ENCODE measurements at places on chromosomes 16 and 17.

GRCh38 chr17:16415031-16415924, at the start of gene TRPV2:
Gene TRPV2, plus strand, starts transcription at chr17:16415571. Its CDS starts 2,098 bp downstream, at chr17:16417669.
- DNase-seq = peak; percentile 22

DNA sequence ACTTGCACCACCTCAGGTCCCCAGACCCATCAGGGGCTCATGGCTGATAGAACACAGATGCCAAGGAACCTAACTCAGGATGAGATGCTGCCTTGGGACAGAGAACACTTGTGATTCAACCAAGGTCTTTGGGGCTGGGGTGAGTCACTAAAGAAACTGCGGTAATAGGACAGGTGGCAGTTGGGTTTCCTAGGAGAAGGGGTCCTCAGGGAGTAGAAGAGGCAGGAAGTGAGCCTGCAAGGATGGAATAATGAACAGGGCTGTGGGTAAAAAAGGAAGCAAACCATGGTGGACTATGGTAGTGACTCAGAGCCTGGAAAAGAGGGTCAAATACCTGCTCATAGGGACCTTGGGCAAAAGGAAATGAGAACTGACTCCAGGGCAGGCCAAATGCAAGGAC, 6.5 kb upstream of the PNPO start:
- no peak for DNase-seq

DNA sequence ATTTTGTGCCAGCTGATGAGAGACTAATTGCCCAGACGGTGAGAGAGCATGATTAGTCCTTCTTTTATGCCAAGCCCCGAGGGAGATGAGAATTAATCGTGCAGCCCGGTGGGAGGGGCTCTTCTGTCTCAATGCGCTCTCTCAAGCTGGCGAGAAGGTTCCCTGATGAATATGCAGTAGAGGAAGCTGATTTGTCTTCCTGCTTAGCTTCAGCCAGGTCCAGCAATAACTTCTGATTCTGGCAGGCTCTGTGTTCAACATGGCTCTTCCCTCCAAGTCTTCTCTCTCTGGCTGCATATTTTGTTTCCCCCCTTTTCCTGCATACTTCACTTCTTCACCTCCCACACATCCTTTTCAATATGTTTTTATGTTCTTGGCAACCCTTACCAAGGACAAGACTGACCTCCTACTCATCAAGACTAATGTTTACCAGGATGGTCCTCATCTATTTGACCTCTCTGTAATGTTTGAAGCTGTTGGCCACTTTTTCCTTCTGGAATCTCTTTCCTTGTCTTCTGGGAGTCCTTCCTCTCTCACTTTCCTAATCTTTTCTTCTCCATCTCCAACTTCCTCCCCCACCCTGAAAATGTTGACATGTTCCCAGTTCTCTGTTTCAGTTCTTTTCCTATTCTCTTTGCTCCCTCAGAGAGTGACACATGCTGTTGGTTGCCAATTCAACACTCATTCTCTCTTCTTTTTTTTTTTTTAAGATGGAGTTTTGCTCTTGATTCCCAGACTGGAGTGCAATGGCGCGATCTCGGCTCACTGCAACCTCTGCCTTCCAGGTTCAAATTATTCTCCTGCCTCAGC, 33.1 kb downstream of the ARL4D start:
- no peak for DNase-seq

- no peak for DNase-seq
Observed at GRCh38 chr16:48907906-48908634, 298.1 kb upstream of the N4BP1 start.

- no peak for DNase-seq
Observed at GRCh38 chr16:4218202-4218601, 23.7 kb downstream of the SRL start.

GRCh38 chr17:68509141-68510057, 2.8 kb upstream of the PRKAR1A start:
- DNase-seq = no peak

DNA sequence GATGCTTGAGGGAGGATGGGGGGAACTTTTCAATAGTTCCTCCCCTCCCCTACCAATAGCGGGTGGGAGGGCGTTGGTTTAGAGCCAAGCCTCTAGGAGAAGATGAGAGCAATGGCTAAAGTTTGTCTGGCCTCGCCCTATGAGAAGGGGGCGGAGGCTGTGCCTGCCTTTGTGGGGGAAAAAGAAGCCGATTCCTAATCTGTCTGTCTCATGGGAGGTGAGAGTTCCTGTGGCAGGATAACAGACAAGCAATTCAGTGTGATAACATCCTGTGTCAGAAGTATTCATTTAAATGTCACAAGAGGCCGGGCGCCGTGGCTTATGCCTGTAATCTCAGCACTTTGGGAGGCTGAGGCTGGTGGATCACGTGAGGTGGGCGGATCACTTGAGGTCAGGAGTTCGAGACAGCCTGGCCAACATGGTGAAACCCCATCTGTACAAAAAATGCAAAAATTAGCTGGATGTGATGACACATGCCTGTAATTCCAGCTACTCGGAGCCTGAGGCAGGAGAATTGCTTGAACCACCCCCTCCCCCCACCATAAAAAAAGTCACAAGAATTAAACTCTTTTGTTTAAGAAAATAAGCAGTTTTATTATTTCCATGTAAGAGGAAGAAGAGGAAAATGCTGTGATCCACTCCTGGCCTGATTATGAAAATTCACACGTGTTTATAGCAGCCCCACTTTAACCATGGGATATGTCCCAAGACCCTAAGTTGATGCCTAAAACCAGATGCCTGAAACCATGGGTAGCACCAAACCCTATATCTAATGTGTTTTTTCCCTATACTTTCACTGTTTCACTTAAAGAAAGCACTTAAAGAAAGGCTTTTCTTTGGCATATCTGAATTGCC, 1.7 kb downstream of the SLFN5 start:
- DNase-seq = peak; percentile 86

- peak; percentile 41 for DNase-seq
Observed at GRCh38 chr17:44086364-44087311, 16.1 kb downstream of the G6PC3 start.

- no peak for DNase-seq
Observed at GRCh38 chr16:75093598-75094540, 22.7 kb downstream of the LDHD start.

DNA sequence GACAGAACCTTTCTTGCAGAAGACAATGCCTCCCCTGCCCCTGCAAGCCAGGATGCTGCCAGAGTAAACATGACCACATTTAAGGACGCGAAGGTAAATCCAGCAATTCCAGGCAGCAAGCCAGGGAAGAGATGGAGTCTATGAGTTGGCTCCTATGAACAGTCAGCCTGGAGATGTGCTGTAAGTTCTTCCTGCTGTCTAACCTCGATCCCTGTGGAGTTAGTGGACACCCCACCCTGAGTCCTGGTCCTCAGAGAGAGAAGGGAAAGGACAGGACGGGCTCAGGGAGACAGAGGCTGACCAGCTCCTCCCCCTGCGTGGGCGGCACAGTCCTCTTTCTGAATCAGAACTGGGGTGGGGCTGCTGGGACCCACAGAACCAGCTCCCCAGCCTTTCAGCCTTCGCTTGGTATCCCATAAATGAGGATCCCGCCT, 24.9 kb downstream of the CDC42EP4 start:
- DNase-seq = no peak

DNA sequence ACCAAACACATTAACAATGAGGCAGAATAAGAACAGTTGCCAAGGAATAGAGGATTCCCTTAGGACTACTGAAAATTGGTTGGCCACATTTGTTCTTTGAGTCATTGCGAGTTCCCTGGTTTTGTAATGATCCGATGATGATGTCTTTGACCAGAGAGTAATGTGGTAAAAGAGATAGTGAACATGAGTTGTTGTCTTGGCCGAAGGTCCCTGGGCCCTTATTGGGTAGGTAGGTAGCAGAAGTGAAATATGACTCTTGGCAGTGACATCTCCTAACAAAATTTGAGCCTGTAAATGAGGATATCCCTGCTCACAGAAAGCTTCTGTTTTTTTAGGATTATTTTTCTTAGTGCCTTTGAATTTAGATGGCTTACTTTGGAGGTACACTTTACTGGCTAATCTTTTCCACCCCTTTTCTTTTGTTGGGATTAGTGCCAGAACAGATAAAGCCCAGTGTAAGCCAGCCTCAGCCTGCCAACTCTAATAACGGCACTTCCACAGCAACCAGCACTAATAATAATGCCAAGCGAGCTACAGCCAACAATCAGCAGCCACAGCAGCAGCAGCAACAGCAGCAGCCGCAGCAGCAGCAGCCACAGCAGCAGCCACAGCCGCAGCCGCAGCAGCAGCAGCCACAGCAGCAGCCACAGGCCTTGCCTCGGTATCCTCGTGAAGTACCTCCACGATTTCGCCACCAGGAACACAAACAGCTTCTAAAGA, 47.2 kb downstream of the TNRC6A start:
- DNase-seq = no peak

DNA sequence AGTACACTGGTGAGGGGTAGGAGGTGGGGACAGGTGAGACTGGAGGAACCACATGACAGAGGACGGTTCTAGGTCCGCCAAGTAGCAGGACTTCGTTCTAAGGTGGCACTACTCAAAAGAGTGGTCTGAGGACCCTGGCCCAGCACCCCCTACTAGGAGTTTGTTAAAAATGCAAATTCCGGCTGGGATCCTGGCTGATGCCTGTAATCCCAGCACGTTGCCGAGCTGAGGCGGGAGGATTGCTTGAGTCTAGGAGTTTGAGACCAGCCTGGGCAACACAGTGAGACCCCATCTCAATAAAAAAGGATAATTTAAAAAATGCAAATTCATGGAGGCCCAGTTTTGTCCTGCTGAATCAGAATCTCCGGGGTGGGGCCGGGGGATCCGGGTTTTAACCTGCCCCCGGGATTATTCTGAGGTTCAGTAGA, 59.1 kb downstream of the WSB1 start:
- no peak for DNase-seq

DNA sequence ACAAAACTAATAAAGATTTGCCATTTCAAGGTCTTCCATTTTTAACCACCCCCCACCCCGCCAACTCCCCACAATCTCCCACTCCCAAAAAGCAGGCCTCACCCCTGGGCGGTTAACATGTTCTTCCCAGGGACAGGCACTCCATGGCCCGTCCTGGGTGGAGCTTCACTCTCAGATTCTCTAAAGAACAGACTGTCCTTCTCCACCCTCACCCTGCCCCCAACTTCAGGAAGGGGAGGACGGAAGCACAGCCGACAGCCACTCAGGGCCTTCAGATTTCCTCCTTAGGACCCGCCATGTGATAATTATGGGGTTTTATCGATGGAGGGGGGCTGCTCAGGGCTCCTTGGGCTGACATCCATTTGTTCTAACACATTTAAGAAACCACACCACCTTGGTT, 61.9 kb downstream of the ZFHX3 start:
- DNase-seq = no peak

GRCh38 chr17:82121660-82122629, 23.9 kb upstream of the FASN start:
- DNase-seq = no peak

- DNase-seq = no peak
Observed at GRCh38 chr17:57368637-57369336, 112.5 kb downstream of the MSI2 start.

DNA sequence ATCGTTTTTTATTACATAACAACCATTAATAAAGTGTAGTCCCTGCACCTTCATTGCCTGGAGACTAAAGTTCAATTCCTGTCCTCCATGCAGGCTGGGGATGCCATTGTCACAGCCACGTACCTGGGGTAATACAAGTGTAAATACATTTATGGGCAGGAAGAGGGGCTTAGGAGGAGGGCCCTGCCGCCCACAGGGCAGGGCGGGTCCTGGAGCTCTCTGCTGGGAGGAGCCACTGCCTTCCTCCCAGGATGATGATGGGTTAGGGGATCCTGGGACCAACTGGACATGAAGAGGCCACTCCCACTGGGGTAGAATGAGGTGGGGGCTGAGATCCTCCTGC, 44.1 kb upstream of the SLC38A10 start:
- DNase-seq = no peak

- no peak for DNase-seq
Observed at GRCh38 chr16:546909-547770, 13.1 kb upstream of the PRR35 start.

Measured in stimulated activated CD8-positive, alpha-beta memory T cell treated with anti-CD3 and anti-CD28 coated beads, Interleukin-4, amount 100 ng/mL, for 24 hours (primary cell).